Stimulated activated CD4-positive, alpha-beta T cell treated with anti-CD3 and anti-CD28 coated beads, Interleukin-2, amount 100 ng/mL, for 48 hours (primary cell): ENCODE measurements at places on chromosomes 4 and X.

DNA sequence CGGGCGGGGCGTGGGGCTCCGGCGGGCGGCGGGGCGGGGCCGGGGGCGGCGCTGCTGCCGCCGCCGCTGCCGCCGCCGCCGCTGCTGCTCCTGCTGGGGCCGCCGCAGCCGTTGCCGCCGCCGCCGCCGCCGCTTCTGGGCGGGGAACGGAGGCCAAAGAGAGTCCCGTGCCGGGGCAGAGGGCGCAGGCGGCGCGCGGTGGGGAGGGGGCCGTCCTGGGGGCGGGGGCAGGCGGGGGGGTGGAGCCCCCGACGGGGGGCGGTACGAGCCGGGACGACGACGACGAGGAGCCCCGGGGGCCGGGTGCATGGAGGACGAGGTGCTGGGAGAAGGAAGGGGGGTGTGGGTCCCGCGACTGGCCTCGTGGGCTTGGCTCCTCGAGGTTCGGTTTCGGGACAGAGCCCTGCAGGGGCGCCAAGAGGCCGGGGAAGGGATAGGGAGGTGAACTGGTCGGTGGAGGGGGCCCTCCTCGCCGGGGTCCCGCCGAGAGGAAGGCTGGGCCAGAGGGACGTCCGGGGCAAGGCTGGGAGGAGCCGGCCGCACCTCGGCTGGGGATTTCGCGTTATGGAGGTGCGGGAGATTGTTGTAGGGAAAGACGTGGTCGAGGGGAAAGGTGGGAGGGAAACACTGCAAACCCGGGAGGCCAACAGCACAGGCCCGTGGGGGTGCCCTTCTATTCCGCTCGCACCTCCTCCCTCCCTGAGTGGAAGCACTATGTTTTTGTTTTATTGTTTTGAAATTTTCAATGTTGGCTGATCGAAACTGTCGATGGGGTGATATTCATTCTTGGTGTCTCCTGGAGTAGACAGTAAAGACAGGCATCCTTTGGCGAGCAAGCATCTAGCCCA, 1.9 kb downstream of the BCORL1 start:
- DNase-seq: no peak

GRCh38 chrX:11113731-11114130, 2.6 kb downstream of the HCCS start:
- DNase-seq: no peak

DNA sequence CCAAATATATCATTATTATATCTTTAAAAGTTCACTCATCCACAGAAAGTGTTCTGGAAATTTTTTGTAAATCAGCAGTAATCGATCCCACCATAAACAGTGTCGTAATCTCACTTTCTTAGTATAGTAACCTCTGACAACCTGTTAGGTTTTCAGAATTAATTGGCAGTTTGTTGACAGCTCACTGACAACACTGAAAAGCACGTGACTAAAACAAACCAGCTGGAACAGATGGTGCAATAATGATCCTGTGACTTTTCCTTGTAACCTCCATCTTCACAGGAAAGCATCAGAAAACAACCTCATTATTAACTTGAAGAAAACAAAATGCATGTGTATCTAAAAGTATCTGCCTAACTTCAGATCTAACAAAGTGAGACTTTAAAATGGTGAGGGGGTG, 48.5 kb downstream of the FSTL5 start:
- no peak for DNase-seq

DNA sequence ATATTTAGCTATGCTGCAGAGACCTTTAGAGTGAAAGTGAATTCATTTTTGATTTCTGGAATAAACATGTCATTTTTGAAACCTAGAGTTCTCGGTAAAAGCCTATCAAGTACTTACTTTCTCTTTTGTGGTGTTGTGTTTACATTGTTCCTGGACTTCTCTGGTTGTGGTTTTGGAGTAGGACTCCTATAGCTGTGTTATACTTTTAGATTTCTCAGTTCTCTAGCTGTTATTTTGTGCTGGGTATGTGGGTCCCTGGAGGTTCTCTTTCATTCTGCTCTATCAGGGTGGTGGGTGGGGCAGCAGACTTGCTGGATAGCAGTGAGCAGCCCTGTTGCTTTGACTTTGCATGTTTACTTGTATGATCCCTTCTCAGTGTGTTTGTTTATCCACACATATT, 25.6 kb upstream of the MSMO1 start:
- no peak for DNase-seq

GRCh38 chr4:152294331-152294730, 241.6 kb downstream of the FBXW7 start:
- DNase-seq: no peak

- peak; percentile 2 for DNase-seq
Observed at GRCh38 chr4:20422398-20422797, 170.7 kb downstream of the SLIT2 start.

DNA sequence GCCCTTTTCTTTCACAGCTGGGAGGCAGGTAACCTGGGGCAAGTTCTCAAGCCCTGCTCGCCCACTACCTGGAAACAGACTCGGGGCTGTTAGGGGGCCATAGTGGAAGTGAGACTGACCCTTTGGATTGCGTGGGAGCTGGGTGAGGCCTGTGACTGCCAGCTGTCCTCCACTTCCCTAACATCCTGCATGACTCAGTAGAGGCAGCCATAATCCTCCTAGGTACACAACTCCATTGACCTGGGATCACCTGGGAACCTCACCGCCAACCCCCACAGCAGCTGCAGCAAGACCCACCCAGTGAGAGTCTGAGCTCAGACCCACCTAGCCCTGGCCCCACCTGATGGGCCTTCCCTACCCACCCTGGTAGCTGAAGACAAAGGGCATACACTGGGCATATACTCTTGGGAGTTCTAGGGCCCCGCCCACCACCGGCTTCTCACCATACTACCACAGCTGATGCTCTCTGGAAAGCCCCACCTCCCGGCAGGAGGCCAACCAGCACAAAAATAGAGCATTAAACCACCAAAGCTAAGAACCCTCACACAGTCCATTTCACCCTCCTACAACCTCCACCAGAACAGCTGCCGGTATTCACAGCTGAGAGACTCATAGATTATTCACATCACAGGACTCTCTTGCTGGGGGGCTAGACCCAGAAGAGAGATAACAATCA, 61.1 kb upstream of the DCTD start:
- no peak for DNase-seq

DNA sequence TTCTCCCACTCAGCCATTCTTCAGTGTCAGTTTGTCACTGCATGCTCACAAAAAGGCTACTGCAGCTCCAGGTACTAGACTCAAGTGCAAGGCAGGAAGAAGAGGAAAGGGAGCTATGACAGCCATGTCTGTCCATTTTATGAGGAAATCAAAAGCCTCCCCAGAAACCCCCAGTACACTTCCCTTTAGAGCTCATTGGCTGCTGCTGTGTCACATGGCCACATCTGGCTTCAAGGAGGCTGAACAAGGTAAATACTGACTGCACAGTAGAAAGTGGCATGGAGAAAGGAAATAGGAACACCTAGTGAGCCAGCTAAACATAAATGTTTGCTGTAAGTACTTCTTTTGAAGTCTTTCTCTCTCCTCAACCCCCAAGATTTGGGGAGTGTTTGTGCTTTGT, 67.2 kb upstream of the FRAS1 start:
- no peak for DNase-seq

DNA sequence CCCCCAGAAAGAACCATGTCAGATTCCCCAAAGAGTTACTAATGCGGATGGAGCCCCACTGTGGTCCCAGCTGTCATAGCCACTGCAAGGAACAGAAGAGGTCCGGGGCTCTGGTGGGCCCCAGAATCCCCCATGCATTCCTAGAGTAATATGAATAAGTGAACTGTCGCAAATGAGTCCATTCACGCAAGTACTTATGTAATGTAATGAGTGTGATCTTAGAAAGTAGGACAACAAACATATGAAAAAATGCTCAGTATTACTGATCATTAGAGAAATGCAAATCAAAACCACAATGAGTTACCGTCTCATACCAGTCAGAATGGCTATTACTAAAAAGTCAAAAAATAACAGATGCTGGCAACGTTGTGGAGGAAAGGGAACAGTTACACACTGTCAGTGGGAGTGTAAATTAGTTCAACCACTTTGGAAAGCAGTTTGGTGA, 141.5 kb upstream of the RBPJ start:
- no peak for DNase-seq

GRCh38 chr4:168273838-168274237, 44.7 kb downstream of the DDX60 start:
- no peak for DNase-seq

DNA sequence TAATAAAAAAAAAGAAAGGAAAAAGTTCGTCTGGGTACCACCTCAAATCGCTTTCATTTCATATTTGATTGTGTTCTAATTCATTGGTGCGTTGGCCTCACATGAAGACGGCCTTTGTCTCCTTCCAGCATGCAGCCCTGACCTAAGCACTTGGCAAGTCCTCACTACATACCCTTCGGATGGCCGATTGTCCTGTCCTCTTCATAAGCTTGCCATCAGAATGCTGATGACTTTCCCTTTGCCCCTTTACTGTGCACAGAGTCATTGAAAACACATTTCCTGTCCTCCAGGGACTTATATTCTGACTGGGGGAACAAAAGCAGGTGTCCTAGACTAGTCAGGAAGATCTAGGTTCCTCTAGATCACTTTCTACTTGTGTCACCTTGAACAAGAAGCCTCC, 43.0 kb downstream of the RTL5 start:
- no peak for DNase-seq

- DNase-seq: no peak
Observed at GRCh38 chr4:92184566-92184965, 119.2 kb upstream of the GRID2 start.

DNA sequence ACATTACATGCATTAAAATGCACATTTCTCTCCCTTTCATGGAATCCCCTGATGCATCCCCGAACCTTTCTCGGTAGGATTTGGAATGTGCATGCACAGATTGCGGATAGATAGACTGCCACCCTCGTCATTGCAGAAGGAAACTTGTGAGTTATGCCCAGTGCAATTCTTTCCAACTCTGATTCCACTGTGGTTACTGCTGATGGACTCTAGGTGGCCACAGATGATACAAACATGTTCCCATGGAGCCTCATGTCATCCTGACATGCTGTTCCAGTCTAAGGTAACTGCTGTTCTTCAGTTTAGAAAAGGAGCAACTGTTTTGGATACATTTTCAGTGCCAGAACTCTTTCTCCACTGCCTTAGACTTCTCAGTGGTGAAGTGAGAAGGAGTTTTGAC, 9.1 kb upstream of the VCX3B start:
- no peak for DNase-seq

DNA sequence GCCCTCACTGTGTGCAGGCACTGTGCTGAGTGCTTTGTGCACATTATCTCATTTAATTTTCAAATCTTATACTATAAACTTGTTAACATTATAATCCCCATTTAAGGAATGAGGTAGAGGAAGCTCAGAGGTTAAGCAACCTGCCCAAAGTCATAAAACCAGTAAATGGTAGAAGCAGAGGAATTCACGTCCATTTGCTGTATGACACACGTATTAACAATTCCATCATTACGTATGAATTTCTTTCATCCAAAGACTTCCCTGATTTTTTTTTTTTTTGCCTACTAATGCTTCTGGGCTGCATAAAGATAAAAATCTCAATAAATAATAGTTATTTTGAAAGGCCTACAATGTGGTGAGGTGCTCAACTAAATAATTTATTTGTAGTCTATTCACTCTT, 64.5 kb upstream of the H2AZ1 start:
- DNase-seq: no peak

DNA sequence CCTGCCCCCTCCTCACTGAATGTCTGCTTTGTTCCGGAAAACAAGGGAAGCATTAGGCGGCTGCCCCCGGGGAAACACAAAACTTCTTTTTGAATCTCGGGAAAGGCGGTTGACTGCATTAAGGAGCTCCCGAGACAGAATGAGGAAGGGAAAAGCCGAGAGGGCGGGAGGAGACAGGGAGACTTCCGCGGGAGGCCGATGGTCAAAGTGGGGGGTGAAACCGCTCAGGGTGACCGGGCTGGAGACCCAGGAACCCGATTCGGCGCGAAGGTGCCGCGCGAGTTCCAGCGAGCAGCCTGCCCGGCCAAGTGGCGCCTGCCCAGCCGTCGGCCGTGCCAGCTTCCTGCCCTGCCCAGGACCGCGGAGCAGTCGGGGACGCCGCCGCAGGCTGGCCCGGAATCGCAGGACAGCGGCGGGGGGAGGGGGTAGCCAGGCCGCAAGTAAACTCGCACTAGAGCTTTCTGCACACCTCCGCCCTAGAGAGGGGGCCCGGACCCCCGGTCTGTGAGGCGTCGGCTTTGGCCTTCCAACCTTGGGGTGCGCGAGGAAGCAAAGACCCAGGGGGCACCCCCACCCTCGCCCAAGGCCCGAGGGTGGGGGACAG, 55.1 kb upstream of the BCOR start:
- DNase-seq: no peak

DNA sequence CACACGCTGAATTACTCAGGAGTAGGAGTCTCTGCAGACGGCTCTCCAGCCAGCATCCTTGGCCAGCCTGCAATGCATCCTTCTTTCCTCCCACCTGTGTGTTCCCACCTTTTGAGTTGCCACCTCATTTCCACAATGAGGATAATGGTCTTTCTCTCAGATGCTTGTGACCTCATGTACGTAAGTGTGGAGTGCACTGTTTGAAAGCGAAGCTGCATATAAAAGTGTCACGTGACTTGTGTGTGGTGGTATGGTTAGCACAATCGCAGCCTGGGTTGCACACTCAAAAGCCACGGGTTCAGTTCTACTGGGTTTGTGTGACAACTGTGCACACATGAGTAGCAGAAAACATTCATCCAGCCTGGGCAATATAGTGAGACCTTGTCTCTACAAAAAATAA, 12.0 kb upstream of the MFAP3L start:
- DNase-seq: no peak

GRCh38 chr4:57055886-57056285, 54.3 kb downstream of the IGFBP7 start:
- no peak for DNase-seq

- DNase-seq: no peak
Observed at GRCh38 chr4:143189528-143189927, 4.8 kb downstream of the USP38 start.

GRCh38 chrX:32514986-32515385, 696.4 kb downstream of the DMD start:
- no peak for DNase-seq

GRCh38 chrX:139058831-139059495, 347.4 kb upstream of the FGF13 start:
- DNase-seq: no peak

- DNase-seq: no peak
Observed at GRCh38 chrX:110491846-110492620, 133.4 kb downstream of the RTL9 start.

GRCh38 chrX:47571215-47571614, 10.2 kb downstream of the ARAF start:
- no peak for DNase-seq

- DNase-seq: no peak
Observed at GRCh38 chr4:42942216-42942615, 49.7 kb downstream of the GRXCR1 start.

- DNase-seq: no peak
Observed at GRCh38 chr4:7546809-7547367, 112.2 kb upstream of the PSAPL1 start.
